ENCODE measurements at places on chromosomes 12 and 14.

DNA sequence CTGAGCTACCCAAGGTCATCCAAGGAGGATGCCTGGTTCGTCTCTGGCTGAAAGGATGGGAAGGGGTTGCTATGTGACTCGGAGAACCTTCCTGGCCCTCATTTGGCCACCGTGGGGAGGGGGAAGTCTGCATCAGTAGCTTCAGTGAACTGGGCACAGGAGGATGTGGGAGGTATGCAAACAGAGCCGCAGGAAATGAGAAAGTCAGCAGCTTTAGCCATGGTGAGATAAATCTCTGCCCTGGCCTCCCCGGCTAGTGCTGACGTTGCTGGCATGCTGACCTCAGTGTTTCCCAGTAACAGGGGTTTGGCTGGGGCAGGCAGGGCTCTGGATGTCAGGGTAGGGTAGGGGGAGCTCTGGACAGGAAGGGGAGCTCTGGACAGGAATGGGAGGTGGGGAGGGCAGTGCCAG, 2.3 kb upstream of the CEBPE start:
- DNase-seq = no peak

DNA sequence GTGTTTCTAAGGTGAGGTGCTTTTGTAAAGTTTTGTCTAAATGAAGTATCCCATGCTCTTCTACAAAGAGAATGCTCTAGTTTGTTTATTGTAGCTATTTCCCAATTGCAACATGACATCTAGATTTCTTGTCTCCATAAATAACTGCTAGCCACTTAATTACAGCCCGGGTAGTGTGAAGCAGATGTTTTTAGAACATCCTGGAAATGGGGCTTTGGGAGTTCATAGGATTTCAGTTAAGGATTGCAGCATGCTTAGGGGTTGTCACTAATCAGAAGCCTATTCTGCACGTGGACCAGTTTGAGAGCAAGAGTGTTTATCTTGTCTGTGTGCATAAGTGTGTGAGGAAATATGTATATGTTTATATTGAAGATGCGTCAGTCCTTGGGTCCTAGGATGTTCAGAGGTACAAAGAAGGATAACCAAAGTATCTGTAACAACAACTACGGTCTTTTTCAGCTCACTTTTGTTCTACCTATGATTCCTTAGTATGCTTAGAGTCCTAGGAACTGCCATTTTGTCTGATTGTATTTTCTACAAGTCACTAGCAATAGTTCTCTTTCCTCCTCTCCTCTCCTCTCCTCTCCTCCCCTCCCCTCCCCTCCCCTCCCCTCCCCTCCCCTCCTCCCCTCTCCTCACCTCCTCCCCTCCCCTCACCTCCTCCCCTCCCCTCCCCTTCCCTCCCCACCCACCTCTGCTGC, 135.3 kb downstream of the ACSS3 start:
- no peak for DNase-seq

DNA sequence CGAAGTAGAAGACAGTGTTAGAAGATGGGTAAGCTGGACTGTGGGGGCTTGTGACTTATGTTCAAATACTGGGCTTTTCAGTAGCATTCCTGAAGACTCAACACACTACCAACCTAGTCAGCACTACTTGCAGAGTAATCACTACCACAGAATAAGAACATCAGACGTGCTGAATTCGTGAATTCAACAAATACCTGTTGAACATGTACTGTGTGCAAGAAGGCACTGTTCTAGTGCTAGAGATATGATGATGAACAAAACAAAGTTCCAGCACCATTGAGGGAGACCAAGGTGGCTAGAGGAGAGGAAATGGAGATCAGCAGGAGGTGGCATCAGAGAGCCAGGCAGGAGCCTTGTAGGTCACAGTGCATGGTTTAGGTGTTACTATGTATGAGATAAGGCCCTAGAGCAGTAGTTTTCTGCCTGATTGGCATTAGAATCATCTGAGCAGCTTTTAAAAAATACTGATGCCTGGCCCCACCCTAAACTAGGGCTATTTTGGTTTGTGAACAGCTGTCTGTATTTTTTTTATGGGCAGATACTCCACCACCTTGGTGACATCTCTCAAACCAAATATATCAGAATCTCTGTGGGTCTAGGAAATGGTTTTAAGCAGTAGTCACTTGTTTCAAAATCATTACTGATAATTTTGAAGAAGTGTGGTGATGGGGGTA, 26.8 kb downstream of the FERMT2 start:
- no peak for DNase-seq

DNA sequence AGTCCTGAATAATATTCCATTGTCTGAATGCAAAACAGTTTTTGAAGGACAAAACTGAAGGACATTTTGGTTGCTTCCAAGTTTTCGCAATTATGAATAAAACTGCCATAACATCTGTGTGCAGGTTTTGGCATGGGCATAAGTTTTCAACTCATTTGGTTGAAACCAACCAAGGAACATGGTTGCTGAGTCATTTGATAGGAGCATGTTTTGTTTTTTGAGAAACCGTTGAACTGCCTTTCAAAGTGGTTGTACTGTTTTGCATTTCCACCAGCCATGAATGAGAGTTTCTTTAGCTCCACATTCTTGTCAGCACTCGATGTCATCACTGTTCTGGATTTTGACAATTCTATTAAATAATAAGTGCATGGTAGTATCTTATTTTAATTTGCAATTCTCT, 23.0 kb upstream of the GSG1 start:
- no peak for DNase-seq

GRCh38 chr14:61472011-61472672, 150.8 kb downstream of the PRKCH start:
- no peak for DNase-seq

Measured in vagina (tissue), 2 donors.